ENCODE measurements at places on chromosomes 4 and X.

DNA sequence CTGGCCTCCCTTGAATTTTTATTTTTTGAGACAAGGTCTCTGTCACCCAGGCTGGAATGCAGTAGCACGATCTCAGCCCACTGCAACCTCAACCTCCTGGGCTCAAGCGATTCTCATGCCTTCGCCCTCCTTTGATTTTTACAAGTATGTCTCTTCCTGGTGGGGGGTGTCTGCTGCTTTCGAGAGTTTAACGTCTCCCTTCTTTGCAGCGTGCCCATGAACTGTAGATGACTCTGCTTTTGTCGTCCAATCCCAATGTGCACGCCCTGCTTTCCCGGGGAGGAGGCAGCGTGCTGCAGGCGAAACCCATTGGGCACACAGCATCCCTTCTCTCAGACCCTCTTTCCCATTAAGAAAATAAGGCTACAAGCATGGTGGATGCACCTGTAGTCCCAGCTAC is 7.0 kb downstream of the PRKX start:
- DNase-seq: no peak

DNA sequence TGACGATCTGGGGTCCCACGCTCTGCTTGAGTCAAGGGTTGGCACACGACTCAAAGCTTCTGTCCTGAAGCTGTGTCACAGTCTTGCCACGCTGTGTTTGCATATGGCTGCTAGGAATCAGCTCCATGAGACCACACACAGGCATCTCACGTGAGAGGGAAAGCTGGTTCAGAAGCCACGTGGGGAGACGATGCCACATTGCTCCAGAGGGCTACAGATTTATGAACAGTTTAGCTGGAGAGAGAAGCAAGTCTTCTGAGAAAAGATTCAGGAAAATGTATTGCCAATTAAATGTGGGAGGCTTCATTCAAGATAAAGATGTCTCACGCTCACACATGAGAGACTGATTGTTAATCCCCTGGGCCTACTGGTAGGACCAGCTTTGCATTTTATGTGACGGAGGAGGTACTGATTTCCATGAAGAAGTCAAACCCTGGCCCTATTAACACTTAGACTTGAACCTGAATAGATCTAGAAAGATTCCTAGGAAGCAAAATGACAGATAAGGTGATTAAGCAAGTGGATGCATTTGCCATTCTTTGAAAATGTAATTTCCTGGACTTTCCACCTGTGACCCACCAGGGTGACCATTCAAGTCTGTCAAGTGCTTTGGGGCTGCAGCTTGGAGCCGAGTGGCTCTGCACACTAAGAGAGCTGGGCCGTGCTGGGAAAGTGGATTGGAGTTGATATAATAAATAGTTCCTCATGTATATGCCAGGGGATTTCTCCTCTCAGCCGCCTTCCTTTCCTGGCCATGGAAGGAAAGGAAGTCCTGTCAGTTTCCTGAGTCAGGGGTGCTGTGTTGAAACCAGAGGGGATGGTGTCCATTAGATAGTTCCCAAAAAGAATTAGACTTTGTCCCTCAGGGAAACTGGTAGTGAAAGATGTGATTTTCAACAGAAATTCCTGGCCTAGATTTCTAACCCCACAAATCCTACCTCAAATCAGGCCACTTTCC is 29.0 kb downstream of the ENPP6 start:
- no peak for DNase-seq

DNA sequence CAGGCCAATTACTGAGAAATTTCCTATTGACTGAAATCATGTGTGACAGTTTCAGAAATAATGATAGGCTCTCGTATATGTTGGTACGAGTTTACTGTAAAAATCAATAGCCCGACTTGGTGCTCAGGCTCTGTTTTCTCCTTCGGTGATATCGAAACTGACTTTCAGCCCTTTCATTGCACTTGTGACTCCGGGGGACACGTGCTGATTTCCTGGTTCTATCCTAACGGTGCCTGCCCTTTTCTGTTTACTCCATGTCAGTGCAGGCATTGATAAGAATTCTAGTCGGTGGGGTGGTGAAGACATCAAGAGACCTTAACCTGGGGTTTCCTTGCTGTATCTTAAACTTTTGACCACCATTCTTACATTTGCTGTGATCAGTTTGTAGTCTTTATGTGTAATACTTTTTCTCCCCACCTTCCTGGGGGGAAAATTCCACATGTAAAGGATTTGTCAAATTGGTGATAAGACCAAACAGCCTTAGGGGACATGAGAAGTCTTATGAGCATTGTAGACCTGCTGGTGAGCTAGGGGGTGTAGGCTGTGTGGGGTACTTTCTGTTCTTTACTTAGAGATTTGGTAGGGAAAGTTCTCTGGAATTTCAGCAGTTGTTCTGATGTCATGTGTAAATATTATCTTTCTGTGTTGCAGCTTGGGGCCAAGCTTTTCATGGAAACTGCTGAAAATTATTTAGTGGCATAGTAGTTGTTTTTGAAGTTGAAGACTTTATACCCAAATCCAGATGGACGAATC is 52.7 kb downstream of the TMEM131L start:
- no peak for DNase-seq

DNA sequence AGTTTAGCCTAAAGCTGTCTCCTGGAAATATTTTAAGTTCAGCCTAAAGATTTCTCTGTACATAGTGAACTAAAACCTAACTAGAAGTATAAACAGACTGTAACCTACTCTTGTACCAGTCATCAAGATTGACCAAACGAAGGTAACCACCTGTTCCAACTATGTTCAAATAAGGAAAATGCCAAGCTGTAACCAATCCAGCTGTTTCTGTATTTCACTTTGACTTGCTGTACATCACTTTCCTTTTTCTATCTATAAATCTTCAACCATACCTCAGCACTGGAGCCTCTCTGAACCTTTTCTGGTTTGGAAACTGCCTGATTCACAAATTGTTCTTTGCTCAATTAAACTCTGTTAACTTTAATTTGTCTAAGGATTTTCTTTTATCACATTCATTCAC is 3.1 kb upstream of the CYSLTR1 start:
- DNase-seq: no peak

DNA sequence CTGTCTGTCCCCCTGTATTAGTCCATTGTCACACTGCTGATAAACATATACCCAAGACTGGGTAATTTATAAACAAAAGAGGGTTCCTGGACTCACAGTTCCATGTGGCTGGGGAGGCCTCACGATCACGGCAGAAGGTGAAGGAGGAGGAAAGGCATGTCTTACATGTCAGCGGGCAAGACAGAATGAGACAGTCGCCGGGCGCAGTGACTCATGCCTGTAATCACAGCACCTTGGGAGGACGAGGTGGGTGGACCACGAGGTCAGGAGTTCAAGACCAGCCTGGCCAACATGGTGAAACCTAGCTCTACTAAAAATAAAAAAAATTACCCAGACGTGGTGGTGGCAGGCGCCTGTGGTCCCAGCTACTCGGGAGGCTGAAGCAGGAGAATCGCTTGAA is 24.7 kb downstream of the IL3RA start:
- DNase-seq: no peak

DNA sequence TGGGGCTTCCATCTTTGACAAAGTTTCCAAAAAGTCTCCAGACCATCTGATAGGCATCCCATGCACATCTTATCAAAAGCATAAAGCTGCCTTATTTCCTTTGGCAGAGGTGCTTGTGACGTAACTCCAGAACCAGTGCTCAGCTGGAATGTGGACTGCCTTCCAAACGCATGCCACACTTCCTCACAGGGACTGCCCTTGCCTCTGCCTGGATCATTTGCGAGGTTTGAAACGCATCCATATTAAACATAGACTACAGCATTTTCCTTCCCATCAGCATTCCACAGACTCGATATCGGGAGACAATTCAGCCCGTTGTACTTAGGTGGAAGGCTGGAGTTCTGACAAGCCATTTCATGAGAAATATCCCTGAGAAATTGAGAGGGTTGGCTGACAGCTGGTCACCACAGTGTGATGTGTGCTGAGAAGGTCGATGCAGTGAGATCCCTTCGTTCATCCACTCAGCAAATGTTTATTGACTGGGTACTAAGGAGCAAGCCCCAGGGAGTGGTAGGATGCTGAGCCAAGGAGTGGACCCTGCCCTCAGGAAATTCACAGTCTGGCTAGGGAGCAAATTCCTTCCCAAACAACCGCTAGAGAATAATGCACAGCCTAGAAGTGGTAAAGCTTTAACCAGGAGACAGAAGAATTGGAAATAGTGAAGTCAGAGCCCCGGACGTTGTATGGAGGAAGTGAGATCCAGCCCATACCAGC is 376.0 kb downstream of the BCOR start:
- DNase-seq: no peak

- DNase-seq: no peak
Measured at GRCh38 chrX:41045960-41046567, 39.2 kb upstream of the USP9X start.

DNA sequence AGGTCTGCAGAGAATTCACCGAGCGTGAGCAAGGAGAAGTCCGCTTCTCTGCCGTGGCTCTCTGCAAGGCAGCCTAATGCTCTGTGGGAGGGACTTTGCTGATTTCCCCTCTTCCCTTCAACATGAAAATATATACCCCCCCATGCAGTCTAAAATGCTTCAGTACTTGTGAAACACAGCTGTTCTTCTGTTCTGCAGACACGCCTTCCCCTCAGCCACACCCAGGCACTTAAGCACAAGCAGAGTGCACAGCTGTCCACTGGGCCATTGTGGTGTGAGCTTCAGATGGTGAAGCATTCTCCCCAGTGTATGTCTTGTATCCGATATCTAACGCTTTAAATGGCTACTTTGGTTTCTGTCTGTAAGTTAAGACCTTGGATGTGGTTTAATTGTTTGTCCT is 11.3 kb downstream of the UCHL1 start:
- no peak for DNase-seq

GRCh38 chr4:183936047-183936446 is 30.9 kb downstream of the STOX2 start:
- DNase-seq: no peak

GRCh38 chr4:118836301-118837120 is 585 bp upstream of the SEC24D start:
- DNase-seq: peak; percentile 56

- no peak for DNase-seq
Measured at GRCh38 chrX:149208307-149208706, 296.8 kb downstream of the IDS start.

GRCh38 chrX:31423609-31424189 is 351.9 kb upstream of the FTHL17 start:
- no peak for DNase-seq

- DNase-seq: no peak
Measured at GRCh38 chr4:145736241-145736831, 56.4 kb downstream of the C4orf51 start.

GRCh38 chr4:1575418-1576303 is 108.5 kb downstream of the FAM53A start:
- no peak for DNase-seq

- no peak for DNase-seq
Measured at GRCh38 chrX:45479196-45479834, 278.6 kb upstream of the DIPK2B start.

DNA sequence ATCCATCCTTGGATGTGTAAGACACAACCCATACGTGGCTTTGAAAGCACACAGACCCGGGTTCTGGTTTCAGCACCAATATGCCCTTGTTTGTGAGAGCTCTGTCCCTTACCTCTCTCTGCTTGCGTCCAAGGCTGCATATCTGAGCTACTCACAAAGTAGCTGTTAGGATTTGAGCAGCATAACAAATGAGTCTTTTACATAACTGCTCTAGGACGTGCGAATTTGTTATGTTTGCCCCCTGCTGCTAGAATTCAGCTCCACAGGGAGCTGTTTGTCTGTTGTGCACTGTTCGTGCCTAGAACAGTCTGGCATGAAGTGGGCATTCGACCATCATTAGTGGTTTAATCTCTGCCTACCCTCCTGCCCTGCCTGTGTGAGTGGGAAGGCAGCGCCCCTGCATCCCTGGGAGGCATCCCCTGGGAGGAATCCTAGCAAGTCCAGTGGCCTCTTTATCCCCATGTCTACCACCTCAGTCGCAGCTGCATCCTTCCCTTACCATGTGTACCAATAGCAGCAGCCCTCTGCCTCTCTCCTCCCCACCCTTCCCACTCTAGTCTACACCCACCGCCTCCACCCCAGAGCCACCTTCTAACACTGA is 42.1 kb downstream of the SLC2A9 start:
- no peak for DNase-seq

- DNase-seq: no peak
Measured at GRCh38 chr4:113328514-113328913, 279.1 kb downstream of the ANK2 start.

GRCh38 chrX:138711399-138712347 is at the start of gene FGF13:
TSS of gene FGF13 (minus strand) at chrX:138711717. CDS start at chrX:138711003, 714 bp downstream.
- no peak for DNase-seq

GRCh38 chrX:108171671-108172070 is 80.1 kb downstream of the ATG4A start:
- DNase-seq: no peak

DNA sequence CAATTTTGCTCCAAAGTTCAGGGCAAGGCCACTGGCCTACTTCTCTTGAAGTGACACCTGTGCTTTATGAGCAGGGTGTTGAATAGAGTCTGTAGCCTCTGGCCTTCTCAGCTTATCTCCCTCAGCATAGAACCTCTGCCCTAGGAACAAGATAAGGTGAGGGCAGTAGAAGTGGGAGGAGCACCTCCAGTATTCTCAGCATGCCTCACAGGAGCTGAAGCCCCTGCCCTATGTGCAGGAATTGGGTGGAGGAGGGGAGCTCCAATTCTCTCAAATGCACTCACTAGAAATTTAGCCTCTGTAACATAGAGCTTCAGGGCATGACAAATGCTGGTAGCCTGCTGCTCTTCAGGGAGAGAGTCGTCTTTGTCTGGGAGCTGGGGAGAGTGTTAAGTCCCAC is 479.3 kb downstream of the IL1RAPL1 start:
- no peak for DNase-seq

Measured in activated naive CD4-positive, alpha-beta T cell treated with anti-CD3 and anti-CD28 coated beads, Interleukin-2, amount 50 U/mL, for 16 hours (primary cell).